ENCODE measurements at places on chromosomes 11 and 22.

DNA sequence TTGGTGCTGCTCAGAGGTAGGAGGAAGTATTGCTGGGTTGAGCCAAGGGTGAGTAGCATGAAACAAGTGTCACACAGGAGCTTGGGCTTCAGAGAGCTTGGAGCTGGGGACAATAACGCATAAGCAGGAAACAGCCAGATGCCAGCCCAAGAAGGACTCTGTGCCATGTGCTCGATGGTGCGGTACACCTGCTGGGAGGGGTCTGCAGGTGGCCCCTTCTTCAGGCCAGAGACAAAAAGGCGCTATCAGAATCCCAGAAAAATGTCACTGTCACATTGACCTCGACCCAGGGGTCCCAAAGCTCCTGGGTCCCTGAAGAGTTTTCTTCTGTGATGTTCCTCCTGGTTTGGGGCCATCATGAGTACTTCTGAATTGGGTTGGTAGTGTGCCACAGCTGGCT is 244.4 kb downstream of the TBC1D22A start:
- DNase-seq = no peak

GRCh38 chr11:40683010-40683409 is 776.4 kb downstream of the LRRC4C start:
- no peak for DNase-seq

DNA sequence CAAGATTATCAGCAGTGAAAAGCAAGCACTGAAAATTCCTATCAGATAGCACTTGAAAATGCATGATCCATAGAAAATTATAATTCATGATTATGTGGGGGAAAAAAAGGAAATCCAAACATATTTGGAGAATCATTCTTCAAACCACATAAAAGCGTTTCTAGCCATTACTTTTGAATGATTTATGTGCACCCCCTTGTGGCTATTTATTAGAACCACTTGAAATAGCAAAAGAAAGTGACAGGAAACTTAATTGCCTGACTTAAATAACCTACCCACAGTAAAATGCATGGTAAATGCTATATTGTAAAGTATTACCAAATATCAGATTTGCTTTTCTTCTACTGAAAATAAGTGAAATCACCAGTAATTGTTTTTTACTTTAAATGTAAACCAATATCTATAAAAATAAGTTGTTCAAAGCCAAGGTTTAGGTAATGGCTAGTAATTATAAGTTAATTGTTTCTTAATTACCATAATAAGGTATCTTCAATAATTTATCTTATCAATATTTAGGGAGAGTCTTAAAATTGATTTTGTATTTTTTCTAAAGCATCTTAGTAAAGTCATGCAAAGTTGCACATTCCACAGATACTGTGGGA is 168.5 kb downstream of the ARHGAP42 start:
- DNase-seq = no peak

DNA sequence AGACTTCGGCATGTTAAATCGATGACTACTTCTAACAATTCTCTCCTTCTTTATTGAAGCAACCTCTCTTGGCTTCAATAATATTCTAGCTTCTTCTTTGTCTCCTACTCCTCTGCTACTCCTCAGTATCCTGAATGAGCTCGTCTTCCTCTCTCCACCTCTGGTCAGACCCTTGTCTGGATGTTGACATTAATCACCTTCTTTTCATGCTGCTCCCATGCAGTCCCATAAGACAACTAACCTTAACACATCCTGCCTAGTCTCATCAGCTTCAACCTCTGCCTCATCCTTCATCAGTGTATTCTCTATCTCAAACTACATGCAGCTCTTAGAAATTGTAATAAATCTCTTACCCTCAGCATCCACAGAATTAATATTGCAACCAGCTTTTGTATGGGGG is 695.6 kb downstream of the CNTN5 start:
- no peak for DNase-seq

DNA sequence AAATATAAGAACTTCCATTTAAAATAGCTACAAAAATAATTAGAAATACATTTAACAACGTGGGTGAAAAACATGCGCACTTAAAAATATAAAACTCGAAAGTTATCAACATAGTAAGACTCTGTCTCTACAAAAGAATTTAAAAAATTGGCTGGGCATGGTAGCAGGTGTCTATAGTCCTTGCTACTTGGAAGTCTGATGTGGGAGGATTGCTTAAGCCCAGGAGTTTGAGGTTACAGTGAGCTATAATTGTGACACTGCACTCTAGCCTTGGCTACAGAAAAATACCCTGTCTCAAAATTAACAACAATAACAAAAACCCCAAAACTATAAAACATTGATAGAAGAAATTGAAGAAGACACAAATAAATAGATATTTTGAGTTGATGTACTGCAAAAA is 13.8 kb upstream of the CASP12 start:
- DNase-seq = no peak

Measured in epithelial cell of prostate (primary cell).